ENCODE measurements at places on chromosomes 16 and 17.

DNA sequence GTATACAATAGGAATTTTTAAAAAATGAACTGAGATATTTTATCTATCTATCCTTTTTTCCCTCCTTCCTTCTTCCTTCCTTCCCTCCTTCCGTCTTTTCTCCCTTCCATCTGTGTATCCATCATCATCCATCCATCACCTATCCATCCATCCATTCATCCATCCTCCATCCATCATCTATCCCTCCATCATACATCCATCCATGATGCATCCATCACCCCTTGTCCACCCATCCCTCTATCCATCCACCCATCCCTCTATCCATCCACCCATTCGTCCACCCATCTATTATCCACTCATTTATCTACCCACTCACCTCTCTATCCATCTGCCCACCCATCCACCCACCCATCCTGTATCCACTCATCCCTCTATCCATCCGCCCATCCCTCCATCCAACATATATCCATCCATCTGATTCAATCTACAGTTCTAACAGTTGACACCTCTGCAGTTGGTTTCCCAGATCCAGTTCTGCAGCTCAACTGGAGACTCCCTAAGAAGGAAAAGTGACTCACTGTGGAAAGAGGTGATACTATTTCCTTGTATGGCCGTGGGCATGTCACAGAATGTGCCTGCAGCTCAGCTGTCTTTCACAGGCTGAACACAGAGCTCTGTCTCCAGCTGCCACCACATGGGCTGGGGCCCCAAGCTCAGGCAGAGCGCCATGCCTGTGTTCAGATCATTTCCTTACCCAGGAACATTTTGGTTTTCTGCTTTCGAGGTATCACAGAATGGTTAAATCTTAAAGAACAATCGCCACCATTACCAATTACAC, 130.8 kb downstream of the XYLT1 start:
- no peak for DNase-seq

GRCh38 chr16:86277221-86277620, 233.1 kb upstream of the FOXF1 start:
- no peak for DNase-seq

- DNase-seq: no peak
Observed at GRCh38 chr17:41787021-41787418, 509 bp upstream of the JUP start.

GRCh38 chr17:56119936-56120335, 33.3 kb upstream of the ANKFN1 start:
- DNase-seq: no peak

GRCh38 chr16:51816929-51817328, 665.9 kb upstream of the SALL1 start:
- no peak for DNase-seq

DNA sequence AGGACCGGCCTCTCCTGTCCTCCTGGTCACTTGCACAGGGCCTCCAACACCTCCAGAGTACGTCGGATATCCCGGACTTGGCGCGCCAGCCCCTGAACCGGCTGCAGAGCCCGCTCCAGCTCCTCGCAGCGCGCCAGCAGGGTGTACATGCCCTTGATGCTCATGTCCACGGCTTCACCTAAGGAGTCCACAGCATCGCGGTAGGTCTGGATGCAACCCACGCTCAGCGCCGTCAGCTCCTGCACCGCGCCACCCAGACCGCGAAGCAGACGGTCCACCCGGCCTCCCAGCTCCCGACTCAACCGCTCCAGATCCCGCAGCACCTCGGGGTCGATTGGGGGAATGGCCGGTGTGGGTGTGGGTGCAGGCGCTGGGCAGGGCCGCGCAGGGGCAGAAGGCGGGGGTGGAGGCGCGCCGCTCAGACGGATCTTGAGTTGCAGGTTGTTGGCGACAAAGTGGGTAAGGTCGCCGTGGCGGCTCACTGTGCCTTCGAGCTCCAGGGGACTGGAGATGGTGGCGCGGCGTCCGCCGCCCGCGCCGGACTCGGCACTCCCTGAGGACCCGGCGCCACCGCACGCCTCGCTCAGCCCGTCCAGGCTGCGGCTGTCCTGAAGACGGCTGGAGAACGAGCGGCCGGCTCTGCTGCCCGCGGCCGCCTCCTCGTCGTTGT, 804 bp downstream of the BORCS6 start:
- no peak for DNase-seq

GRCh38 chr17:67544364-67544955, 167.4 kb downstream of the PITPNC1 start:
- DNase-seq: no peak

GRCh38 chr16:68081861-68082628, 3.1 kb upstream of the NFATC3 start:
- no peak for DNase-seq

- DNase-seq: no peak
Observed at GRCh38 chr16:89761304-89761922, 40.1 kb downstream of the ZNF276 start.

DNA sequence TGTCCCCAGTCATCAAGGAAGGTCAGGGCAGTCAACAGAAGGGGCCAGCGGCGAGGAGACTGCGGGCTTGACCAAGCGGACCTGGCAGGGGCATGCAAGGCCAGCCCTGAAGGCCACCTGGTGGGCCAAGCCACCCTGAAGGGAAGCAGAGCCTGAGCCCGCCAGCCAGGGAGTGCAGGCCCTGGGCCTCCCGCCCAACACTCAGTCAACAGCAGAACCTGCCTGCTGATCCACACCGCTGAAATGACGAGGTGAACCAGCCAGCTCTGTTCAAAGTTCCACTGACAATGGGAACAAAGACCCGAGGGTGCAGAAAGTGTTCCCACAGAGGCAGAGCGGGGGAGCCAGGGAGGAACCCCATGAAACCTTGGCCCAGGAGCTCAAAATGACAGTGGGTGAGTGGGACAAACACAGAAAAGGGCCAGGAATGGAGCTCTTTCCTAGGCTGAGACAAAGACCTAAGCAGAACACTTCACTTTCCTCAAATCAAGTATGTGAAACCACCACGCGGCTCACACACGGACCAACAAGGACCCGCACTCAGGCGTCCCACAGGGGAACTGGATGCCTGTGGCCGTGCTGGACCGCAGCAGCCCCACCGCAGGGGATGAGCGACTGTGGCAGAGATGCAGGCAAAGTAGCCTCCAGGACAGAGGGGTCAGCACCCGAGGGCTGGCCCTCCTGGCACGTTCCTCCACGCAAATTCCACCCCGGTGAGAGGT, 12.0 kb downstream of the AXIN1 start:
- no peak for DNase-seq

DNA sequence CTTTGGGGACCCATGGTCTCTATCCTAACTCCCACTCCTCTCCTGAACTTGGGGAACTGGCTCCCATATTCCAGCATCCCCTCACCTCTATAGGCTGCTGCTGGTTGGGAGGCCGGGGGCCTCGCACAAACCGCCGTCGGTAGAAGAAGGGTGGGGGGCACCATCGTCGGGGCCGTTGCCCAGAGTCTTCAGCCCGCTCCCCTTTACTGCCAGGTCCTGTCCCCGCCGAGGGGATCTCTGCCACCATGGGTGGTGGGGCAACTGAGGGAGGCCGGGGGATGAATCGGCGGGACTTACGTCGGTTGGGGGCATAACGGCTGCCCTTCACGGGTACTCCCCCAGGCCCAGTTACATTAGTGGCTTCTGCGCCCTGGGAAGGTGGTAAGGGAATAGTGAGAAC, 4.3 kb downstream of the YBX2 start:
- DNase-seq: no peak

- DNase-seq: no peak
Observed at GRCh38 chr17:47894498-47895346, 1.3 kb upstream of the SP2 start.

DNA sequence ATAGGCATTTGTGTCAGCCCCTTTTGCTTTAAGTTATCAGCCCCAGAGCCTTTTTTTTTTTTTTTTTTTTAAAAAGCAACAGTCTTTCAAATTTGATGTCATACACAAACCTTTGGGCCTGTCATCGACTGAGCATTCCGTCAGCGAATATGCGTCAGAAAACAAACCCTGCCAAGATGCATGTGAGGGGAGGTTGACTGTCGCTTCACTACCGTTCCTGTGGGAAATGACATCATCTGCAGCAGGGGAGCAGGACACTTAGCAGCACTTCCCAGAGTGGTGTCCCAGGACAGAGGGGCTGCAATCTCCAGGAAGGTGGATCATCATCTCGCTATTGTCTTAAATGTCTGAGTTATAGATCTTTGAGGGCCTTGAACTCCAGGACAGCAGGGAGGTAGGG, 358.3 kb downstream of the SNX29 start:
- no peak for DNase-seq

- DNase-seq: no peak
Observed at GRCh38 chr17:67442787-67443624, 65.9 kb downstream of the PITPNC1 start.

All from omental fat pad (tissue), 4 donors.